ENCODE measurements at places on chromosomes 6 and 20. TPM values are rescaled to one million over a fixed set of nuclear protein-coding genes. Genes with fewer than 3 reads are reported as not detected.

DNA sequence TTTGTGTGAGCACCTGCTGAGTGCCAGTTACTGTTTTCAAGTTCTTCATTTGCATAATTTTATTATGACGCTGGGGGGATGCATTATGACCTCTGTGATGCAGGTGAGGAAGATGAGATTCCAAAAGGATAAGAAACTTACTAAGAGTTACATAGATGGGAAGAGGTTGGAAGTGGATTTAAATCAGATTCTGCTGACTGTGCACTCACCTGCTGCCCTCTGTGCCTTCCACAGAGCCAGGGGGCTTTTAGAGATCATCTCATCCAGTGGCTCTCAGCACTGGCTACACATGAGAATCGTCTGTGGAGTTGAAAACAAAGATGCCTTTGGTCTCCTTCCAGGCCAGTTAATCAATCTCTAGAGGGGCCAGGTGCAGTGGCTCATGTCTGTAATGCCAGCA, 47.9 kb downstream of the TIAM2 start:
- no peak for DNase-seq
- no peaks in the 10 kb centered on the region for H3K27me3 ChIP-seq
- no peak overlapping the region for H3K27ac ChIP-seq
- no peak overlapping the region for H3K4me3 ChIP-seq

GRCh38 chr6:37372116-37372515, 18.3 kb downstream of the RNF8 start:
- peaks cover 64% of the 10 kb centered on the region for H3K36me3 ChIP-seq
- H3K27ac ChIP-seq: no peak overlapping the region
- peaks cover 6% of the 10 kb centered on the region for H3K4me1 ChIP-seq
- H3K27me3 ChIP-seq: no peaks in the 10 kb centered on the region
- DNase-seq: no peak

ZNF334 gene
- polyA plus RNA-seq: 4.5 TPM

F13A1 gene
- not detected for polyA plus RNA-seq

MCM3 gene
- polyA plus RNA-seq: 62.4 TPM
